ENCODE measurements at places on chromosomes 6 and 20. TPM values are rescaled to one million over a fixed set of nuclear protein-coding genes. Genes with fewer than 3 reads are reported as not detected.

Gene TFAP2A
- 5.2 TPM for total RNA-seq

Gene DNAH8
- total RNA-seq, result not detected

Gene COL19A1
- total RNA-seq, result not detected

Gene SLC4A11
- 4.8 TPM for total RNA-seq

Gene AGPAT4
- total RNA-seq, result 4.4 TPM

Gene HLA-DRB5
- total RNA-seq, result not detected

Gene KLHDC3
- 75.3 TPM for total RNA-seq

Gene ID4
- 3.8 TPM for total RNA-seq

Gene ANKRD6
- 10.7 TPM for total RNA-seq

Gene LRRC1
- total RNA-seq, result 11.3 TPM

Gene HTR1E
- total RNA-seq, result not detected

Gene PAK5
- total RNA-seq, result not detected

Gene KHDRBS2
- total RNA-seq, result not detected

Gene RCAN2
- 0.22 TPM for total RNA-seq

Gene NMBR
- not detected for total RNA-seq

Gene CENPW
- 37.8 TPM for total RNA-seq

Gene TPMT
- total RNA-seq, result 17.9 TPM
